ENCODE measurements at places on chromosomes 2 and 18. TPM values are rescaled to one million over a fixed set of nuclear protein-coding genes. Genes with fewer than 3 reads are reported as not detected.

The SLC5A7 gene
- total RNA-seq = not detected

The NEURL3 gene
- total RNA-seq = not detected

The CELF4 gene
- total RNA-seq = not detected

The MYOM1 gene
- 120 TPM for total RNA-seq

The GPR148 gene
- total RNA-seq = not detected

The C2orf68 gene
- total RNA-seq = 20.2 TPM

The DHRS9 gene
- total RNA-seq = not detected

The C1GALT1C1L gene
- total RNA-seq = not detected

The TRIM43 gene
- not detected for total RNA-seq

The LRRC30 gene
- total RNA-seq = not detected

The SERPINB13 gene
- not detected for total RNA-seq

The FEV gene
- total RNA-seq = not detected

The CIAO1 gene
- total RNA-seq = 125 TPM

The SERPINB8 gene
- total RNA-seq = 5.7 TPM

The KYNU gene
- 1.8 TPM for total RNA-seq

The GCA gene
- 2.0 TPM for total RNA-seq

The HOXD1 gene
- not detected for total RNA-seq

The NEU2 gene
- not detected for total RNA-seq

The PDE1A gene
- total RNA-seq = 2.9 TPM

The FLACC1 gene
- total RNA-seq = 1.8 TPM

The XPO1 gene
- 161 TPM for total RNA-seq

The ATP6V1C2 gene
- total RNA-seq = not detected

The EML4 gene
- total RNA-seq = 24.8 TPM

The C2orf80 gene
- not detected for total RNA-seq

The CYTIP gene
- 2.4 TPM for total RNA-seq

The RPL37A gene
- 845 TPM for total RNA-seq

The CCDC74A gene
- total RNA-seq = 8.5 TPM

The CMPK2 gene
- 0.51 TPM for total RNA-seq

The KIF1A gene
- total RNA-seq = 0.05 TPM

The DYSF gene
- 114 TPM for total RNA-seq

The UCN gene
- 2.4 TPM for total RNA-seq

The CCDC121 gene
- total RNA-seq = 3.0 TPM

The TMEM182 gene
- total RNA-seq = 29.7 TPM

The TUBA3E gene
- total RNA-seq = not detected

The SOX11 gene
- 24.0 TPM for total RNA-seq

The G6PC2 gene
- total RNA-seq = not detected

The GPAT2 gene
- not detected for total RNA-seq

The SULT1C2 gene
- 0.37 TPM for total RNA-seq

The CPO gene
- total RNA-seq = not detected

The ITM2C gene
- 203 TPM for total RNA-seq

The ALPP gene
- not detected for total RNA-seq

The UPP2 gene
- not detected for total RNA-seq

The TMEM163 gene
- total RNA-seq = not detected

The DPP10 gene
- not detected for total RNA-seq

The MERTK gene
- 0.21 TPM for total RNA-seq

The RNU2-63P gene
- not detected for total RNA-seq

The SDC1 gene
- total RNA-seq = 11.0 TPM

The PLEK gene
- not detected for total RNA-seq
